ENCODE measurements at places on chromosomes 1 and 21.

GRCh38 chr21:25625036-25625435 is 14.0 kb upstream of the JAM2 start:
- DNase-seq = no peak

GRCh38 chr21:38927776-38928175 is 122.0 kb downstream of the ETS2 start:
- no peak for DNase-seq

DNA sequence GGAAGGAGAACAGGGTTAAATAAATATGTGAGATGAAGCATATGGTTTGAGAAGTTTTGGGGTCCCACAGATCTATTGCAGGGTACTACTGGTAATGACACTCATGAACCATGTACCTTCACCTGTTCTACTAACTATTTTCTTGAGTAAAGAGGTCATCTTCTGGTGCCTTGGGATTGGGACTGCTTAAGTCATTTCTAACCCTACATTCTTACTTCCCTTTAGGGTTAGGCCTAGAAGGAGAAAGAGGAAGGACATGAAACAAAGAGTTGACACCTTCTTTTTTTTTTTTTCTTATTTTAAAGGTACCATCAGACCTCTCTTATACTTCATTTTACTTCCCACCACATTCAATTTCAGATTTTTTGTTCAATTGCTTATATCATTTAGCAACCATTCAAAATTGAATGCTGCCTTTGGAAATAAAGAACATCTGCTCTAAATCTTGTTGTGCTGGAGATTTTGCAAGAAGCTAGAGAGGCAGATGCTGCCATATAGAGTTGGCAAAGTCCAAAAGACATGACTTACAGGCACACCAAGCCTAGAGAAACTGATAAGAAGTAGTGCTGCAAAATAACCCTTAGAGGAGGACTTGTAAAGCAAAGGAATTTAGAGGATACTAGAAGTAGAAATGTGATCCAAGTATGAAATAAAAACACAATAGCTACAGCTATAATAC is 374.4 kb upstream of the ST6GALNAC5 start:
- DNase-seq = no peak

DNA sequence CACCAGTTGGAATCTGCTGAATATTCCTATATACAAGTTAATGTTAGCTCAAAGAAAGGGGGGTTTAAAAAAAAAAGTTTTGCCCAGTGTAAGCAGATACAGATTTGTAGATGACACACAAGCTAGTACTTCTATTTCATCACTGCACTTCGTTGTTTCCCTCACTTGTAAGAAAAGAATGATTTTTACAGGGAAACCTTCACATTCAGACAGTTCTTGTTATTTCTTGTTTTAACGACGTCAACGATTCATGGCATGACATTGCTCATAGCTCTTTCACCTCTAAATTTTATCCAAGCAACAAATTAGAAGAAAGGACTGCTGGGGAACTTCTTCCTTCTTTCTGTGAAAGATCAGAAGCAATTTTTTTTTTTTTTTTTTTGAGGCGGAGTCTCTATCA is 25.7 kb upstream of the C1orf105 start:
- DNase-seq = no peak

DNA sequence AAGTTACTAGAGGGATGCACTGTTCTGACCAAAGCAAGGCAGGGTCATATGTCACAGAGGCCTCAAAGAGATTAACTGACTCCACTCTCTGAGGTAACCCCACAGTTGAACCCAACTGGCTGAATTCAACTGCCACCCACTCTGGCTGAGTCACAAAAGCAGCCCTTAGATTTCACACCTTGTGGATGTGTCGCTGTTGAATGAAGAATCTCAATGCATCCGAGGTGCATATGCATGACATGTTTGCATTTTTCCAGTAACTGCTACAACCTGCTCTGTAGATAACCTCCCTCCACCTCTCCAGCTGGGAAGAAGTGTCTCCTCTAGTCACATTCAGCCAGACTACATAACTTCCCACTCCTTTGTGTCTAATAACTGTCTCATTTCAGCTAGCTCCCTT is 27.9 kb upstream of the KIF21B start:
- DNase-seq = no peak

- DNase-seq = no peak
Measured at GRCh38 chr1:20873311-20873710, 86.2 kb upstream of the HP1BP3 start.

DNA sequence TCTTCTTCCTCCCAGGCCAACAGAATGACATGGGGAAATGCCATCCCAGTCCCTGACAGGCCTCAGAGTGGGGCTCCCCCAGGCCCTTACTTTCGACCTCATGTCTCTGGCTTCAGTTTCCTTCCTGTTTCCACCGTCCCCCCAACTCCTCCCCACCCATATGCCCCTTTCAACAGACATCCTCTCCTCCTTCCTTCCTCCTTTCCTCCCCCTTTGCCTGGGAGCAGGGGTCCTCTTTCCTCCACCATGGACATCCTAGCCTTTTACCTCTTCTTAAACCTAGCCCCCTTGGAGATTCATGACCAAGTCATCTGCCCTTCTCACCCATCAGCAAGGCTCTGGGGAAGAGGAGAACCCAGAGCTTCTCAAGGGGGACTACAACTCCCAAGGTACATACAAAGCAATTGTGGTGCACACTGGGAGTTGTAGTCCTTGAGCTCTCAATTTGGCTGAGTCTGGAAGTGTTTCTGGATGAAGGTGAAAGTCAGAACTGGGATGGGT is 4.0 kb downstream of the ZBTB7B start:
- no peak for DNase-seq

- DNase-seq = peak; percentile 10
Measured at GRCh38 chr1:228867951-228868730, 132.9 kb downstream of the RHOU start.

GRCh38 chr1:110106013-110106941 is 6.0 kb upstream of the UBL4B start:
- DNase-seq = no peak

DNA sequence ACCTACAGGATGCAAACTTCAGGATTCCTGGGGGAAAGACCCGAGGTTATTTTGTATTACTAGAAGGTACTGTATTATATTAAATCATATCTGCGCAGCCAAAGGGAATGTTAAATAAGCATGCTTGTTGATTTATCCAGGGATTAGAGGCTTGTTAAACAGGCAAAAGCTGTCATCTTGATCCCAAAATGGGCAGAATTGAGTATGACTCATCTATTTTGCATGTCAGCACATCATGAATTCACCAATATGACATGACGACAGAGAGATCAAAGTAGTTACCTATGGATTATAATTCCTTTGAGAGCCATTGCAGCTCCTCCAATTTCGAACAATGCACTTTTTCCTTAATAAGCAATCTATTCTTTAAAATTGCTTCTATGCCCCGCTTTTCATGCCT is 66.1 kb downstream of the TBX15 start:
- no peak for DNase-seq

DNA sequence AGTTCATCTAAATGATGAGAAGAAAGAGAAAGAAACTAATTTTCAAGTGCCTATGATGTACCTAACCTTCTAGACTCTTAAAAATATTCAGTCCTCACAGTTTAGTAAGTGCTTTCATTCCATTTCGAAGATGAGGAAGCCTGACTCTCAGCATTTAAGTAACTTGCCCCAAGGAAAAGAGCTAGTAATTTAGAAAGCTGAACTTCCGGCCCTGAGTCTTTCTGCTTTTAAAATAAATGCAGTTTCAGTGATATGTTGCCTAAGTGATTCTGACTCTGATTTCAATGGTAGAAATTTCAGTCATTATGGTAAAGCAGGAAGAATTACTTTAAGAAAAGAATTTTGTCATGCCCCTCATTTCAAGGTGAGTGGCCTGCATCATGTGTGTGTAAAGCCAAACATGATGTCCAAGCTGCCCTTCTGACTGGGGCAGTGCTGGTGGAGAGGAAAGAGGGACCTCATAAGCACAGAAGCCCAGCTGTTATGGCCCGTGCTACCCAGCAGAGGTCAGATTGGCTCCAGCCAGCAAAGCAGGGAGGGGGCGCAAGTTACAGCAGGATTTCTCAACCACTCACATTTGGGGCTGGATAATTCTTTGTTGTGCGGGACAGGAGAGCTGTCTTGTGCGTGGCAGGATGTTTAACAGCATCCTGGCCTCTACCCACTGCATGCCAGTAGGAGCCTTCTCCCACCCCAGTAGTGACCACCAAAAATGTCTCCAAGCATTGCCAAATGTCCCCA is 10.7 kb downstream of the ATP1A4 start:
- DNase-seq = no peak

GRCh38 chr1:115113766-115114165 is 24.5 kb upstream of the TSPAN2 start:
- no peak for DNase-seq

GRCh38 chr1:217134857-217135568 is 411.8 kb upstream of the ESRRG start:
- DNase-seq = peak; percentile 32

GRCh38 chr1:203086992-203087763 is 1.4 kb upstream of the MYOG start:
- no peak for DNase-seq

- no peak for DNase-seq
Measured at GRCh38 chr21:17359781-17360180, 153.1 kb upstream of the CXADR start.

- DNase-seq = no peak
Measured at GRCh38 chr1:109634292-109634691, 14.7 kb downstream of the AMPD2 start.

GRCh38 chr1:81449786-81450185 is 350.9 kb upstream of the ADGRL2 start:
- no peak for DNase-seq

GRCh38 chr1:43317817-43318471 is 17.2 kb downstream of the TIE1 start:
- no peak for DNase-seq

GRCh38 chr21:38561205-38561604 is 62.9 kb upstream of the ERG start:
- no peak for DNase-seq

- DNase-seq = no peak
Measured at GRCh38 chr1:108199201-108199691, 897 bp downstream of the SLC25A24 start.

DNA sequence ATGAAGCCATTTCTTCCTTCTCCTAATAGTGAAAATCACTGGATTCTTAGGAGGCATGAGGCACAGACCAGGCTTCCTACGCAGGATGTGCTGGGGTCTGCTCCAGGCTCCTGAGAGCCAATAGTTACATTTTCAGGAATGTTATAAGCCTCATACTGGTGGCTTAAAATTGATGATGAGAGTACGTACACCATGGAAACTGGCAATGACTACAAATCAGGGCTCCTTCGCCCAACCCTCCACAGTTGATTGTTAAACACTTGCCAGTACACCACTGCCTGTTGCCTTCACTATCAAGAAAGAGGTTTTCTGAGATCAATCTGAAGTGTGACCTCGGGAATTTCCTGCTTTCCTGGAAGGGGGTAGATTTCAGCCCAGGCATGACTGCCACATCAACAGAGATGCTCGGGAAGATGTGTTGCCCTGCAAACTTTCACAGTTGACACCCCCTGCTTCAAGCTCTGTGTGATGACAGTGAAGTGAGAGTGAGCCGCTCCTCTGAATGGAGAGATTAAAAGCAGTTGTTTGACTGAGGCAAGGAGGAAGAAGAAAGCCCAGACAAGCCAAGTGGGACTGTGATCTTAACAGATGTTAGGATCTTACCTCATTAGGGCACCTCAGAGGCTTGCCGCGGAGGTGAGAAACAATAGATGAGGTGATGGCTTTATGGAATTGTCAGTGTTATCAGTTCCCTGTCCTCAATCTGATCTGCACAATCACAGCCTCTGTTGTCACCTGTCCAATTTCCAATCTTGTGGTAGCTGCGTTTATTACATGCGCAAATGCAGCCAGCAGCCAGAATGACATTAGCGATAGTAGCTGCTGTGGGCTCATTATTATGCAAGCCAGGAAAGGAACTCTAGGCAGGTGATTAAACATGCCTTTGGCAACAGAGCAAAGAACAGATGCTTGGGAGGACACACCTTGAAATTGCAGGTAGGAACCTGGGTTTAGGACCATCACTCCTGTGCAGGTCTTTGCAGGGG is 277.3 kb downstream of the KAZN start:
- no peak for DNase-seq

DNA sequence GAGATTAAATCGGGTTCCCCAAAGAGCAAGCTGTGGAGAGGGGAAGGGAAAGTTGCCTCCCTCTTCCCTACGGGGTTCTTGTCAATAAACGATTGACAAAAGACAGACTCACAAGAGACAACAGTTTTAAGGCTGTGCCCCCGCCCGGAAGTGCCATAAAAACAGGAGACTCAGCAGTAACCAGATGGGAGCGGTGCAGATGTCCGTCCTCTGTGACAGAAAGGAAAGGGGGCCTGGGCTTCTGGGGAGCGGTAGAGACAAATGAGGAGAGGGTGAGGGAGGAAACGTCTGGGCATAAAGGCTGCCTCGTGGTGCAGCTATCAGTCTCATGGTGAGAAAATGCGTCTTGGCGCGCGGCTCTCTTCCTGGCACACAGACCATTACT is 5.9 kb downstream of the TP73 start:
- DNase-seq = no peak

DNA sequence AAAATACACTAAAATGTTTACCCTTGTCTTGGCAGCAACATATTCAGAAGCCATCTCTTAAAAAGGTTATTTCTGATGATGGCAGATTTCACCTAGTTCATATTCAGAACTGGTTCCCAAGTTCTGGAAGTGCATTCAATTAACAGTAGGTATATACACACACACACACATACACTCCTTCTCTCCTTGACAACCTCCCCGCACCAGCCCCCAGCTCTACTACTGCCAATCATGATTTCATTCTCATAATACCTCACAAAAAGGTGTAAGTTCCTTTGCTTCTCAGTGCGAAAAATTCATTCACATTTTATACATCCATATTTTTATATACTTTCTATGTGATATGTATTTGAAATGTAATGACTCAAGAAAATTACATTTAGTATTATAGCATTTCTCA is 228.1 kb upstream of the ST6GALNAC5 start:
- DNase-seq = no peak

DNA sequence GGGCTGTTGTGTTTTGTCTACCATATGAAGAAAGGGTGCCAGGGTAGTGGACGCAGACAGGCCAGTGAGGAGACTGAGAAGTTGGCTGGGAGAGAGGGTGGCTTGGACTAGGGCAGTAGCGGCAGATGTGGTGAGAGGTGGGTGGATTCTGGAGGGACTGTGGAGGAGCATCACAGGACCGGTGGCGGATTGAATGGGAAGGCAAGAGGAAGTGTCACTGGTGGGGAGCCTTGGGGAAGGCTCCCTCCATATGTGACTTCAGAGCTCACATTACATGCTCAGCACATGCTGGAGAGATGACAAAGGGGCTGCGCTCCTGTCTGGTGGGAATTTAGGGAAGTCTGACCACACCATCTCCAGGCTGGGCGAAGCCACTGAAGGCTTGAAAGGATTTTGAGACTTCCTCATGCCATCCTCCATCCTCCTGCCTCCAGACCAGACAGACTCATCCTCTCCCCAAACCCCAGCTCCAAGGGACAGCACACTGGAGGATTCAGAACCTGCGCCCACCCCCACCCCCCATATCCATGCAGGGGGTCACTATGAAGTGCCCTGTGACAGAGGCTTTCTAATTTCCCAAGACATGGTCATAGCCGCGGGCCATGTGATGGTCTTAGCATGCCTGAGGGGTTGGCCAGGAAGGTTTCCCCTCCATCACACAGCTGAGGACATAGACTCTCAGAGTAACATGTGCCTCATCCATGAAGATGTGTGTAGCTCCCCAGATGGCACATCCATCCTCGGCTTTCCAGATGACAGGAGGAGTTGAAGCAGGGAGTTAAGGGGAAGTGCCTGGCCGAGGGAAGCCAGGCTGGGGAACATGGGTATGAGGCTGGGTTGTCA is 138.8 kb upstream of the WNT4 start:
- DNase-seq = no peak
